NCI-H345 (cell line): ENCODE measurements at places on chromosomes 7 and 10.

- DNase-seq = no peak
Measured at GRCh38 chr10:91154842-91155241, 65.6 kb upstream of the PCGF5 start.

- no peak for DNase-seq
Measured at GRCh38 chr7:94311515-94311914, 83.2 kb upstream of the COL1A2 start.

DNA sequence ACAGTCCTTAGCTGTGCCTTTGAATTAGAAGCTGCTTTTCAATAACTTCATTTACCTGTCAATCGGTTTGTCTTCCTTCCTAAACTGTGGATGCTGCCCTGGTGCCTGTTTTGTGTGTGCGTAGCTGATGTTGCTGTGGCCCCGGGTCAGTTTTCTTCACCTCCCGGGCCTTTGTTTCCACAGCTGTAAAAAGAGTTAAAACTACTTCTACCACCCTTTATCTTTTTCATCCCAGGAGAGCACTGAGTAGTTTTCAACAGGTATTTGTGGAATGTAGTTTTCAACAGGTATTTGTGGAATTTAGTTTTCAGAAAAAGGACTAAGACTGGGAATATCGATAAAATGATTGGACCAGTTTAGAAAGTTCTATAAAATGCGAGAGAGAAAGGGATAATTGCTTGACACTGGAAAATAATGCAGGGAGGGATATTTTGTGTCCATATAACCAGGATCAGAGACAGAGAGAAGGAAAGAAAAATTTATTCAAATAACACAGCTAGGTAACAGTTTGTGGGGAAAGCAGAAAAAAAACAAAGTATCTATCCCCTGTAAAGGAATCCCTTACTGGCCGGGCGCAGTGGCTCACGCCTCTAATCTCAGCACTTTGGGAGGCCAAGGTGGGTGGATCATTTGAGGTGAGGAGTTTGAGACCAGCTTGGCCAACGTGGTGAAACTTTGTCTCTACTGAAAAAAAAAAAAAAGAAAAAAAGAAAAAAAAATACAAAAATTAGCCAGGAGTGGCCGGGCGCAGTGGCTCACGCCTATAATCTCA is 15.9 kb upstream of the IGF2BP3 start:
- no peak for DNase-seq

GRCh38 chr10:121332829-121333765 is 265.1 kb downstream of the FGFR2 start:
- DNase-seq = no peak

- no peak for DNase-seq
Measured at GRCh38 chr10:13117841-13118783, 18.1 kb downstream of the OPTN start.

DNA sequence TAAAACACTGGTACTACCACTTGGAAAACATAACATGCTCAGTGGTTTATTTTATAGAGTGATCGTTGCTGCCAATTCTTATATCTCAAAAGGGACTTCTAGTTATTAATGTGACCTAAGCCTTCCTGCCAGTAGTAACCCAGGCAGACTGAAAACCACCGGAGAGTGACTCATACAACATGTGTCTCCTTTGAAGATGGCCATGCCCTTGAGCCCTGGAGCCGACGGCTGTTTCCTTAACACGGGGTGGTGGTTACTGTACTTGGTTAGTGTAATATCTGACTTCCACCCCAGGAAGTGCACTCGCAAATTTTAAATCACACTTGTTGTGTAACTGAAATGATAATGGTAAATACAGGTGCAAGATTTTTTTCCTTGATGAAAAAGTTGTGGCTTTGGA is 30.5 kb downstream of the JAKMIP3 start:
- DNase-seq = no peak

DNA sequence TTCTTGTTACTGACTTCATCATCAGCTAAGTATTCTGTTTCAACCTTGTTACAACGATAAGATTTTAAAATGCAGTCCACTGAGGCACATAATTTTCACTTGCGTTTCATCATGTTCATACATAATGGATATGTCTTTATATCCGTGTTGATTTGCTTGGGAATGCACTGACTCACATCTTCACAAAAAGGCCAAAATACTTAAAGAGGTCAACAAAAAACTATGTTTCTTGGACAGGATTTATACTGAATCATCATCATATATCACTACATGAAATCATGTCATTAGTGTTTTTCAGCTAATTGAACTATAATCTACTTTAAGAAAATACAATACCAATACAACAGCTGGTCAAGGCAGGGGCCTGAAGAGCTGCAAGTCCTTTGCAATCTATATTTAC is 324.5 kb upstream of the KLF6 start:
- no peak for DNase-seq

GRCh38 chr7:99036546-99037111 is 107.3 kb downstream of the SMURF1 start:
- DNase-seq = no peak

- DNase-seq = no peak
Measured at GRCh38 chr10:131998845-131999681, 17.3 kb upstream of the BNIP3 start.
